ENCODE measurements at places on chromosomes 2 and 18.

- DNase-seq: no peak
Observed at GRCh38 chr18:50896093-50896492, 17.2 kb downstream of the ME2 start.

- no peak for DNase-seq
Observed at GRCh38 chr2:241994086-241994485, 124.6 kb downstream of the RTP5 start.

- DNase-seq: no peak
Observed at GRCh38 chr2:158403237-158403636, 53.3 kb downstream of the CCDC148 start.

- no peak for DNase-seq
Observed at GRCh38 chr18:10852385-10853303, 296.7 kb downstream of the PIEZO2 start.

DNA sequence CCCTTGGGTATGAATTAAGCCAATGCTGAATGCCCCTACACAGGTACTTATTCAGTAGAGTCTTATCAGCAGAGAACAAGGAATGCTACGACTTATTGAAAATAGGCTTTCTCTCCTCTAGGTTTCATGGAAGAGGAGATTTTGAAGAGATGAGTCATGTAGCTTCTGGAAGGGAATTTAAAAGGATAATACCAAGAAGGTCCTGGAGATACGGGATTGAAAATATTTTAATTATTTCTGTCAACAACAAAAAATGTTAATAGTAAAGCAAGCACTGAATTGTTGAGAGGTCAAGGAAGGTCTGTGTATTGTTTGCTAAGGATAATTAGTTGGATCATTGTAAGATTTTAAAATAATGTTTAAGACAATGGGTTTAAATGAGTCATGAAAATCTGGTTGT, 293.0 kb upstream of the SPHKAP start:
- DNase-seq: no peak

DNA sequence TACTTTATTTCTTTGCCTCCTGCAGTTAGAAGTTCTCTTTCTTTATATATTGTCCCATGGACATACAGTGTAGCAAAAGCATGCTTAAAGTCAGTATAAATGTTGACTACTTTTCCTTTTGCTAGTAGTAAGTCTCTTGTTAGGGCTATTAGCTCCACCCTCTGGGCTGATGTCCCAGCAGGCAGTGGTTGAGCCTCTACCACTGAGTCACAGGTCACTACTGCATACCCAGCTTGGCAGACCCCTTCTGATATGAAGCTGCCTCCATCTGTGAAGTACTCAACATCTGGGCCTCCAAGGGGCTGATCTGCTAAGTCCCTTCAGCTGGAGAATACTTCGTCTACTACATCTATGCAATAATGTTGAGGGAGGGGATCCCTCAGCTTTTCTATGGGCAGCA, 61.0 kb upstream of the SLC35G4 start:
- no peak for DNase-seq

DNA sequence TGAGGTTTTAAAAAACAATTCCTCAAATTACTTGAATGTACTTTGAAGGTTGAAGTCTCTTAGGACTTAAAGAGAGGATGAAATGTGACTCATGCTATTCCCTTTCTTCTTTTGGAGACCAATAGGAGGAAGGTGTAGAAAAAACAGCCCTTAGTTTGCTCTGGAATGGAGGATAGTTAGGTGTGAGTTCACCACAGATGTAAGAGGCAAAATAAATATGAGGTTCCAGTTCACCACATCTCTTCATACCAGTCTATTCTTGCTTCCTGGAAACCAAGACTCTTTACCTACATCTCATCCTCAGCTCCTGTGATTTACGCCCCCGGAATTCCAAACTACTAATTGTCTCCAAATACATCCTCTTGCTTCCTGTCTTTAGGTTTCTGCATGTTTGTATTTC, 77.5 kb upstream of the TTC21B start:
- DNase-seq: no peak

DNA sequence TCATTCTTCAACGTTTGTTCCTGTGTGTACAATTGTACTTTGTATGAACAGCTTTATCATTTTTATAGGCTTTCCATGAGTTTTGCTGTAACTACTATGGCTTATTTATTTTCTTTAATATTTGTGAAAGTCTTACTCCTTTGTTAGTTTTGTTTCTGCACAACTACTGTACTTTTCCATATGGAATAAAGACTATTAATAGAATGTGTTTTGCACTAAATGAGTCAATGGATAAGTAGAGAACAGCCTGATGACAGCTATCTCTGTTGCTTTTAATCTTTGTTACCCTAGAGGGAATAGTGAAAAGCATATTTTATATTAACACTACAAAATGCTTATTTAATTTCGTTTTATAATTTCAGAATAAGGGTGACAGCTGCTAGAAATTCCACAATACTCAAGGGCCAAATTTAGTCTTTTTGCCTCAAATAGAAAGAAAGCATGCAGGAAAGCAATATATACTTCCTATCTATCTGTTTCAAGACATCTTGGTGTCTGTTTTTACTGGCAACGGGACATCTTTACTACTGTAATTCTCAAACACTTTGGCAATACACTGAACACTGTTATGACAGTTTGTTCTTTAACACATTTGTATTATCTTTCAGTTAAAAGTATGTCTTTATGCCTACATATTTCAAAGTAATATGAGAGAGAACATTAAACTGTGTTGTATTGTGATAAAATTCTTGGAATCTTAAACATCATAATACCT, 53.9 kb downstream of the WDSUB1 start:
- no peak for DNase-seq

GRCh38 chr18:3671176-3671575, 221.2 kb downstream of the TGIF1 start:
- DNase-seq: no peak

All from stimulated activated naive CD4-positive, alpha-beta T cell treated with Interleukin-2 at 50 U/mL for 16 hours (primary cell).